Stimulated activated naive CD8-positive, alpha-beta T cell treated with anti-CD3 and anti-CD28 coated beads, Interleukin-15, Interleukin-2, amounts not matched to agents 100 U/mL and 50 U/mL, for 24 hours (primary cell): ENCODE measurements at places on chromosomes 7 and 10.

DNA sequence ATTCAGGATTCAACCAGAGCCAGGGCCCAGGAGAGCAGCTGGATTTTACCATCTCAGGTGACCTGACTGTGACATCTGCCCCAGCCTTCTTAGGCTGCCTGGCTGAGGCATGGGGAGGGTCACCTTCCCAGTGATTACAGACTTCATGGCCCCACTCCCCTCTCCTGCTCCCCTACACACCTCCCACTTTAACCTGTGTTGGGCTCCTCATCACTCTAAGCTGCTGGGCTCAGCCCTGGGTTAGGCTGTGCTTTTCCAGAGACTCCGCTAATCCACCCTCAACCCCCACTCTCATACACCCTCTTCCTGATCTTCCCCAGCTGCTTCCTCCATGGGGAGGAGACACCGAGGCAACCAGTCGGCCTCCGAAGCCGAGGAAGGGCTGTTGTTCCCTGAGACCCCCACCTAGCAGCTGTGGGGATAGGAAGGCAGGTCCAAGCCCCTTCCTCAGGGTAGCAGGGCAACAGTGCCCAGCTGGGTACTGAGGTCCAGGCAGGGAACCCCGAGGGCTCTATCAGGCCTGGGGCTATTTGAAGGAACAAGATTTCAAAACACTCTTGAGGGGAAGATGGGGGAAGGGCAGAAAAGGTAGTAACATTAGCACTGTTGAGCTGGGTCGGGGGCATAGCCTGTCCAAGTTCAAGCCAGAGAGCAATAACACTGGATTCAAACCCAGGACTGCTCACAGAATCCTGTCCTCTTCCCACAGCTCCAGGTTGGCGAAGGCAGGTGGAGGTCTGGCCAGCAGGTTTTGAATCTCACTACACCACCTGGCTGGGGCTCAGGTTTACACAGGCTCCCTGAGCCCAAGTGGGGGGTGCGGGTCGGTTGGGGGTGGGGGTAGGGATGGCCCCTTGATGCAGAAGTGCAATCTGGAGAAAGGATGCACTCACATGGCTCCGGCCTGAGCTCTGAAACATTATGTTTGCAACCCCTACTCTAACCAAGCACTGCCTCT lies 1.8 kb downstream of the IMPDH1 start:
- no peak for DNase-seq

GRCh38 chr10:79910344-79910743 lies 38.6 kb downstream of the SFTPD start:
- DNase-seq: no peak

DNA sequence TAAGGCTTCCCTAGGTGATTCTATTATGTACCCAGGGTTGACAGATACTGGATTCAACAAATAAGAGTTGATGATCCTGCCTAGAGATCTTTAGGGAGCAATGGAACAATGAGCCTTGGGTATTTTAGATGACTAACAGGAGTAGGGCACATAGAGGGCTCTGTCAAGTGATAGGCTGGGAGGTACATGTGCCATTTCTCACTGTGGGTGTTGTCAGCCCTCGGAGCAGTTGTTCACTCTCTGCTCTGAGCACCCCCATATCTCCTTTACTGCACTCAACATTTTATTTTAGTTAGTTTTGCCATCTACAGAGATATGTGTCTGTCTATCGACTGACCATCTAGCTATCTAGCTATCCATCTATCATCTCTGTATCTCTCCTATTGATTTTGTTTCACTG lies 950.6 kb downstream of the TYW1 start:
- no peak for DNase-seq

DNA sequence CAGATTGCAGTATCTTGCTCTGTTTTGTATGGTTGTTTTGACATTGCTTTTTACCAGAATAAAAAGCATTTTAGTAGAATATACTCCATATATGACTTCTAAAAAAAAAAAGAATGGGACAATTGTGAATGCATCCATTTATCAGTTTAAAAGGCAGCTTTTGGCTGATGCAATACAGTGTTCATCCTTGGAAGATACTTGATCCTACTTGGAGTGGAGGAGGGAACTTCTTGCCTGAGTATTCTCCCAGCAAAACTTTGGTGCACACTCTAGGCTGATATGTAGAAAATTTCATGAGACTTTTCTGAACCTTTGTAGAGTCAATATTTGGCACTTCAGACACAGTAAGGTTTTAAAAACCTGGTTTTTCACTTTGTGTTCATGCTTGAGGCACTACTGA lies 40.2 kb downstream of the WDR11 start:
- no peak for DNase-seq

DNA sequence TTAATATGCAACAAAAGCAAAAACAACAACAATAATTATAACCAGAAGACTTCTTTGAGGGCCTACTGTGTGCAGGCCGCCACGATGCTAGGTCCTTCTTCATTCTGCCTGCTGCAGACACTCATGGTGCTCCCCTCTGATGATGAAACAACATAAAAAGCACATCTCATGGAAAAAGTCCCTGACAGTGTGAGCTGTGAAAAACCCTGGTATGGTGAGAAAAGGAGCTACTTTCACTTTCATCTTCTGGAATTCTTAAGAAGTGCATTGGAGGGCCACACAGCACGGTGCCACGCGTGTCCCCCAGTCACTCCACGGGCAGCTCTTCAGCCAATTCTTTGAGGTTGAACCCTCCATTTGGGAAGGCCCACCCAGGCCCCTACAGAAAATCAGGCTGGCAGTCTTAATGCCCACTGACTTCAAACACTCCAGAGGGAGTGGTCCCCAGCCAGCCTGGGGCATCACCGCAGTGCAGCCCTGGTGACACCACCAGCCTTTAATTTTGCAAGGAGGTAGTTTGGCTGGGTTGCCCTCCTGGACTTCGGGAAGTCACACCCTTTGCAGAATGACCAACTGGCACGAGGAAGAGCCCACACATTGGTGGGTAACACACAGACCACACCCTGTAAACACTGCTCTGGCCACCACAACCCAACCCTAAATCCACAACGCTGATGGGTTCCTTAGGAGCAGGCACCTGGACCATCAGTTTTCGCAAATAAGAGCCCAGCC lies 7.7 kb downstream of the KCNMA1 start:
- DNase-seq: no peak

DNA sequence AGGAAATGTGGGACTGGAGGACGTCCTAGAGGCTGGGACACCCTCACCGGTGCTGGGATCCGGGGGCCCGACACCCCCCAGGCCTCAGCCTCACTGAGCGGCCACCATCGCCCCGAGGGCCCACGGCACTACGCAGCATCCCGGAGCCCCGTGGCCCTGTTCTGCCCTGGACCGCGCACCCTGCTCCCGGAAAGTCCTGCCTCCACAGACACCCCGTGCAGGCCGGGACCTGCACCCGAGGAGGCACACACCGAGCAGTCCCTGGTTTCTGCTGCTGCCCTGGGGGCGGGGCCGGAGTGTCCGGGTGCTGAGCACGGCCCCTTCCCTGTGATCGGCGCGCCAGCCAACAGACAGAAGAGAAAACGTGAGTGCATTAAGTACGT lies 18.1 kb upstream of the KNDC1 start:
- DNase-seq: no peak

GRCh38 chr7:76002822-76003221 lies 8.4 kb upstream of the TMEM120A start:
- no peak for DNase-seq

DNA sequence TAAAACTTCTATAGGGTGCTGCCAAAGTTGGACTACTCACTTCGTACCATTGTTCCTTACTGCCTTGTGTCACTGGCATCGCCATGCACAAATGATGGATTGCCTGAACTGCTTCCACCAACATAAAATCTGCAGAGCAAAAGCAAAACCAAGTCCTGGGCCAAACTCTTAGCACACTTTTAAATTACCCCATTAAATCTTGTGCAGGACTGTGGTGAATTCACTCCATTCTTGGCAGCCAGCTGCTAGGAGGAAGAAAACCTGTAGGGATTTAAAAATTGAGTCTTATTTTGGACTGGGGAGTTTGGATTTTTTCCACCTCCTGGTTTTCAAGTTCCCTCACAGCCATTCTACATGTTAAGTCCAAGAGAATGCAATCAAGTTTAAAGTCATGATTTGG lies 646.9 kb downstream of the SORCS3 start:
- no peak for DNase-seq

GRCh38 chr7:41922373-41922772 lies 219.5 kb upstream of the INHBA start:
- no peak for DNase-seq

GRCh38 chr7:39829028-39829427 lies 121.0 kb upstream of the CDK13 start:
- DNase-seq: no peak

GRCh38 chr7:40221836-40222235 lies 87.0 kb downstream of the SUGCT start:
- no peak for DNase-seq

DNA sequence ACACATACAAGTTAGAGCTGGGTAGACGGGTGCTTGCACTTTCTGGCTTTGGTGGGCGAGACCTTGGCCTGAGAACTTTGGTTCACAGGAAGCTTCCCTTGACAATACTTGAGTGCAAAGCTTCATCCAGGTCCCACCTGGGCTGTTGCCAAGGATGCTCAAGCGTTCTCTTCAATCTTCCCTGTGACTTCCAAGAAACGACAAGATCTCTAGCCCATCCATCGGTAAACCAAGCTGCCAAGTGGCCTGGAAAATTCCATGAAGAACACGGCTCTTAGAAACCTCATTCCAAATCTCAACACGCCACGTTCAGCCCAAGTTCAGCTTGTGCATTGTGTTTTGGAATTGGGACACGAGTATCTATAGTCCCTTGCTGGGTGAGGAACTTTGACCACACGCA lies 84.7 kb downstream of the CHST15 start:
- DNase-seq: no peak

DNA sequence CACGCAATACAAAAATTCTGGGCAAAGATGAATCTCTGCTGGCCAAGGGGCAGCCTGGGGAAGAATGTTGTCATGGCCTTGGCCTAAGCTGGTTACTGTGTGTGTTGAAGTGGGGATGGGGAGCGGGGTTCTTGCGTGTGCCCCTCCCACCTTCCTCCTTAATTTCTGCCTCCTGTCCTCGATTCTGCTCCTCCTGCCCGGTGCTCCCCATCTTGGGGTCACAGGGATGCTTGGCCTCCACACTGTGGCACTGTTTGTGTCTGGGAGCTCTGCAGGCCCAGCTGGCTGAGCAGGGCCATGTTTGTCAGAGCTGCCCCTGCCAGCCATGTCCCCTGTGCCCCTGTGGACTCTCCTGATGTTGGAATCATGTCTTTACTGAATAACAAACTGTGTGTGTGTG lies 37.1 kb downstream of the RPS24 start:
- no peak for DNase-seq

DNA sequence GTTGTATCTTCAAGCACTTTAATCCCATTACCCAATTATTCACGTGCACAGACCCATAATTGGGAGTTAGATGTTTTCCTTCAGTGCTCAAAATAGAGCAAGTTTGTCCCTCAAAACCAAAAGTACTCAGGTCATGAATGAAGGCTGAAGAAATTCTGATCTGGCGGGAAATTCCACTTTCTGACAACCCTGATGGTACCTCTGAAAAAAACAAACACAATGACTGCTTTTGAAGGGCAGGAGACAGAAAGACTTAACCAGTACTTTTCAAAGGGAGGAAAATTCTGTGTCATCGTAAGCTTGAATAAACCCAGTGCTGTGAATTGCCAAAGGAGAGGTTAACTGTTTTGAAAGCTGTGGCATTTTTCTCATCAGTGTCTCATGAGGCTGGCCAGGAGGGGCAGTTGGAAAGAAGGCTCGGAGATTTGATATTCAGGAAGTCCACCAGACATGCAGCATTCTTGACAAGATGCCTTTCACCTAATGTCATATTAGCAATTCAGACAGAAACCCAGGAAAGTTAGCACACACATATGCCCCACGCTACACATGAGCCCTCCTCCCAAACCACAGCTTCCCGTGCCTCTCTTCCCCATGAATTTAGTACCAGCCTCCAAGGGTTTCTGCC lies 347.0 kb downstream of the KCNMA1 start:
- DNase-seq: no peak

GRCh38 chr7:101126651-101127459 lies at the start of gene SERPINE1:
SERPINE1 (plus strand) TSS chr7:101127104; CDS start chr7:101128394, 1,290 bp downstream.
- DNase-seq: peak; percentile 58

- DNase-seq: peak; percentile 77
These were observed 72.1 kb upstream of the LYZL2 start for GRCh38 chr10:30701451-30702173.

DNA sequence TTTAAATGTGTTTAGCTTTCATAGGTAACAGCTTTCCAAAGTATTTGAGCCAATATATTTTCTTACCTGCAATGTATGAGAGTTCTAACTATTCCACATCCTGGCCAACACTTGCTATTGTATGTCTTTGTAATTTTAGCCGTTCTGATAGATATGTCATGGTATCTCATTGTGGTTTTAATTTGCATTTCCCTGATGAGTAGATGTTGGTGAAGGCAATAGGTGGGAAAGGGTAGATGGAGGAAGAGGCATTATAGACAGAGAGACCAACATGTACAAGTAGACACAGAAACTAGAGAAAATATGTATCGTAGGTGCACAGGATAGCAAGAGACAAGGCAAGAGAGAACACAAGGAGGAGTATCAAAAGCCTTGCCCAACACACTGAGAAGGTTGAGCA lies 54.8 kb upstream of the CCDC71L start:
- DNase-seq: no peak

GRCh38 chr7:100875356-100875751 lies 451 bp downstream of the SRRT start:
- no peak for DNase-seq

DNA sequence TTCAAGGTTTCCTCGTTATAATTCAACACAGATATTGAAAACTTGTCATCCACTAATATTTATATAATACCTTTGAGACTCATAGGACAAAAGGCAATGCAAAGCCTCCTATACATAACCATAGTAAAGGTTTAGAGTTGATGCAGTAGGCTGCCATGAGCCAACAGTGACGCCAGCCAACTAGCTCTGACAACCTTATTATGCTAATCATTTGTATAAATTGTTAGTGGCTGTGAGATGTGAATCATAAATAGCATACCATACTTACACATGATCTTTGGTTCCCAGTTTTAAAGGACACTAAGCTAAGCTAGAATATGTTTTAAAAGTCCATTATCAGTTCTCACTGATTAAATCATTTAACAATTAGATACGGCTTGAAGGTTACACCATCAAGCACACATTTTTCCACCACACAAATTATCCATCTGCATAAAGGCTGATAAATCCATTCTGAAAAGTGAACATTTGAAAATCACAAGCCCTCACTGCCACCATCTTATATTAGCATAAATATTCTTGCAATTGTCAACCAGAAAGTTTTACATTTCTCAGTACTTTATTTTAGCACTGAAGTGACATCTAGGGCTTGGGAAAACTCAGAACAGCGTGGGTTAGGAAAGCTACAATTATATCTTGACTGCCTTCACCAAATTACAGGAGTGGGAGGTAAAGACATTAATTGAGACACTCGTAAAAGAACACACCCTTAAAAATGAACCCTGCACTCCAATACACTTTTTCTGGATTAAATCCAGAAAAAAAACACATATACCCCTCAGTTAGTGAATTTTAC lies 30.7 kb downstream of the COA1 start:
- no peak for DNase-seq

DNA sequence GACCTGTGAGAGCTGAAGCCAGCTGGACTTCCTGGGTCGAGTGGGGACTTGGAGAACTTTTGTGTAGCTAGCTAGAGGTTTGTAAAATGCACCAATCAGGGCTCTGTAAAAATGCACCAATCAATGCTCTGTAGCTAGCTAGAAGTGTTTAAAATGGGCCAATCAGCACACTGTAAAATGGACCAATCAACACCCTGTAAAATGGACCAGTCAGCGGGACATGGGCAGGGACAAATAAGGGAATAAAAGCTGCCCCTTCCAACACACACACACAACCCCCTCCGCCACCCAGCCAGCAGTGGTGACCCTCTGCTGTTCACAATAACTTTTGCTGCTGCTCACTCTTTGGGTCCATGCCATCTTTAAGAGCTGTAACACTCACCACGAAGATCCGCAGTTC lies 7.1 kb downstream of the ZNF511 start:
- no peak for DNase-seq
